ENCODE measurements at places on chromosomes 4 and X.

GRCh38 chrX:52277666-52278065 lies 91.2 kb upstream of the XAGE2 start:
- no peak for DNase-seq

- peak; percentile 1 for DNase-seq
Measured at GRCh38 chrX:121755541-121755940, 708.1 kb downstream of the GLUD2 start.

- no peak for DNase-seq
Measured at GRCh38 chr4:136691607-136692006, 840.7 kb downstream of the PCDH18 start.

DNA sequence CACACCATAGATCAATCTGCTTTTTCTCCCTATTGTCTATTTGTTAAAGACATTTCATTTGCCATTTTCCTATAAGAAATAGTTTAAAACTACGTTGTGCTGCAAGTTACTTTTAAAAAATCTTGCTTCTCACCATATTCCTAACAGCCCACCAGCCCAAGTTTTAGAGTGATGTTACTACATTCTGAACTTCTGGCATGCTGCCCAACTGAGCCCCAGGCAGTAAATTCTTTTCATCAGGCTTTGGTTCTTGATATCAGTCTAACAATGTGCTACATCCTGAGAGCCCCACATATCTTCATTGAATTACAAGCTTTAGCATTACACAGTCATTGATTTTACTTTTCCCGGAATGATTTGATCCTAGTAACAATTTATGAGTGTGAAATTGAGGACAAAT lies 283.8 kb upstream of the IL1RAPL1 start:
- DNase-seq, result no peak

DNA sequence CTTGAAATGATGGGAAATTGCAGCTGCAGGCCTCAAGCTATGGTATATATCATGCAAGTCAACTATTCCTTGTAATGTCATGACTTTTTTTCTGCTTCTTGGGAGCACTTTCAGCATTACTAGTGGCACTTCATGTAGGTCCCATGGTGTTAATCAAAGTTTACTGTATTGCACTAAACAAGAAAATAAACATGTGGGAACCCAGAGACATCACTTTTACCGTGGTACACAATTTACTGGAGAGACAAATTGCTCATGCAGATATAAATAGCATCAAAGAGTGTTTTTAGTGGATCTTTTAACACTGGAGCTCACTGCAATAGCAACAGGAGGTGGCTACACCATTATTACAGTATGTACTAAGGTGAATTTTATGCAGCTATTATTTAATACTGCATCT lies 79.2 kb downstream of the UNC5C start:
- no peak for DNase-seq

GRCh38 chrX:154696676-154697045 lies 43.3 kb upstream of the CTAG2 start:
- peak; percentile 40 for DNase-seq

GRCh38 chr4:37634180-37634579 lies 52.0 kb downstream of the RELL1 start:
- DNase-seq, result no peak

DNA sequence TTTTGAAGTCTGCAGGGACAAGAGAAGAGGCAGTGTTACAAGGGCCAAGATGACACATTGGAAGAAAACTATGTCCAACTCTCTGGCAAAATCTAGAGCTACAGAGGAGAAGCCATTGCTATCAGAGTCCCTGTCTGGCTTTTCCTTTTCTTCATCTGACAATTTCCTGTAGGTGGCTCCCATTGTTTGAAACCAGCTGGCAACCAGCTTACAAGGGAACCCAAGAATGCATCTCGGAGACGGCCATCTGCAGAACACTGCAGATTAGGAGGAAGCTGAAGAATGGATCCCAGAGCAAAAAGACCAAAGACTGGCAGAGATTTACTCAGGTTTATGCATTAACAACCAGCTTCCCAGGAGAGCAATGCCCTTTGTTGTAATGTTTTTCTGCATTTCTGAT lies 216.2 kb upstream of the CTSO start:
- DNase-seq, result peak; percentile 33

DNA sequence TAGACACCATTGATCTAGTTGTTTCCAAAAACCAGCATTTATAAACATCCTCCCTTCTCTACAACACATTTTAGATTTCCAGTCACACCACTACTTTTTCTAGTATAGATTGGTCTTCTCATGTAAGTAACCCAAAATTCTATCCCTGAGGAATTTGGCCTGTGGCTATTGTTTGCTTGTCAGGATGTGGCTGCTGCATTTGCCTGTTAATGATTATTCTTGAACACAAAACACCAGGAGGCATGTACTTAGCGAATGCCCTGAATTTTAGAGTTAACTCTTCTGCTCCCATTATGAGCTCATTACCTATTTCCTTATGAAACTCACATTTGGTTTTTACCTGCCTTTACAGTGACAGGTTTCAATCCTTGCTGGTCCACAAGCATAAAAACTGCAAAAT lies 102.0 kb upstream of the FSTL5 start:
- DNase-seq, result no peak

DNA sequence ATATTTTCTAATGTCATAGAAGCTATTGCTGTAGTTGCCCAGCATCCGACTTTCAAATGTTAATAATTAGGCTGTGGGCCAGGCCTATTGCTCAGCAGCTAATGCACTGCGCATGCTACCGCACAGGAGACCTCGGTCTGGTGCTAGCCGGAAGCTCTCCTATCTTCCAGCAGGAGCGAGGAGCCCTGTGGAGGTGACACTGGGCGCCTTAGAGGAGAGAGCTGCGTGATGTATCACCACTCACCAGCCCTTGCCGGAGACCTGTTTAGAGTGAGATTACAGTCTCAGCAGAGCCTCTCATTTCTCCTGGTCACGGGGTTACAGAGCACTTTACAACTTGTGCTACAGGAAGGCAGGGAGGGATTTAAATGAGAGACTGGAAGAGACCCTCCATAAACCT lies 31.1 kb upstream of the MID1IP1 start:
- DNase-seq, result no peak

GRCh38 chr4:165379678-165380064 lies 863 bp downstream of the CPE start:
- no peak for DNase-seq

DNA sequence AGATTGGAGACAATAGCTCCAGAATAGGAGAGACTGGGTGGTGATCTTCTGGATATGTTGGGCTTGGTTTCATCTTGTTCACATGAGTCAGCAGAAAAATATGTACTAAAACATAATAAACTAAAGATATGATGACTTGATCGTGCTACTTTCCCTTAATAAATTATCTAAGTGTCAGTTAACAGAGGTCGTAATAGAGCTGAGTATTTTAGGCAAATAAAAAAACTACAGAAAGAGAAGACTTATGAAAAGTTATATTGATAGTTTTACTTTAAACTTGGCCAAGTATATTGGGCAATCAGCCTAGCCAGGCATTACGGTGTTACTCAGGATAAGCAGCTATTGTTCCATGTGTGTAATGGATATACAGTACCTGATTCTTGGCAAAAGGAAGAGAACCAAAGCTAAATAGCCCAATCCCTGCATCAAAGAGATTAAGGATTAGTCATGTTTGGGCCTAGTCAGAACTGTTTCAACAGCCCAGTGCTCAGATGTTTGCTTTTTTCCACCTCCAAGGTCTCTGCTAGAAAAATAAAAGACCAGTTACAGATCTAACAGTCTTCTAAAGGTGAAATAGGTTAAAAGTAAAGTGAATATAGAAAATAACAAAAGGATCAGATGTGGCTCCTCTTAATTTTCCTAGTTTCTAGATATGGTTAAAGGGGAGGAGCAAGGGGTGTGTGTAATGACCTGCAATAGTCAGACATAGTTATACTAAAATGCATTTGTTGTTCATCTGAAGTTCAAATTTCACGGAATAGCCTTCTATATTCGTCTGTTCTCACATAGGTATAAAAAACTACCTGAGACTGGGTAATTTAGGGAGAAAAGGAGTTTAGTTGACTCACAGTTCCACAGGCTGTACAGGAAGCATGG lies 262.6 kb downstream of the ADGRL3 start:
- DNase-seq, result peak; percentile 64

DNA sequence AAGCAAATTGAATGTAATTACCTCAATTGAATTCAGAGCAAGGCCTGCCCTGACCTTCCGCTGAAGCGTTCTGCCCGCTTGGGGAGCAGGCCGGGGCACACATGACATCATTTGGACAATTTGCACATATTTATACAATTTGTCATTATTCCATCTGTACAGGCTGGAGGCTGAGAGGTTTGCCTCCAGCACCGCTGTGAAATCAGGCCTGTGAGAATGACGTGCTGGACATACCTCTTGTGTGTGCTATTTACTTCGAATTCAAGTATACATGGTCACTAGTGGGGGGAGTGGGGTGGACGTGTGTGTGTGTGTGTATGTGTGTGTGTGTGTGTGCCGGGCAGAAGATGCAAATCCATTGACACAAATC lies 285.6 kb downstream of the SHOX start:
- no peak for DNase-seq

- no peak for DNase-seq
Measured at GRCh38 chr4:2871911-2872310, 28.3 kb downstream of the ADD1 start.

DNA sequence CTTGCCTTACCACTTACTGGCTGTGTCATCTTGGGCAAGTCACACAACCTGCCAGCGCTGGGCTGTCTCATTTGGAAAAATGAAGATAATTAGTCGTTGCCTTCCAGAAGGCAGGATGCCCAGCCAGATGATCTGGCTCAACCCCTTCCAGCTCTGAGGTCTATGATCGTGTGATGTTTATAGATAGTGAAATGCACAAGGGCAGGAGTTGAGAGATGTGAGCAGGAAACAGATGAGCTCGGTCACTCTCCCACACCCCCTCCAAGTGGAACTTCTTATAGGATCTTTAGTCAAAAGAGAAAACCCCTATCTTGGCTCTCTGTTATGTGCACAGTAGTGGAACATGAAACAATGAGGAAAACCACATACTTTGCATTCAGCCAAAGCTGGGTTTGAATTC lies 336.8 kb upstream of the PPARGC1A start:
- DNase-seq, result peak; percentile 3

- DNase-seq, result no peak
Measured at GRCh38 chrX:76555816-76556215, 128.3 kb downstream of the MAGEE1 start.

DNA sequence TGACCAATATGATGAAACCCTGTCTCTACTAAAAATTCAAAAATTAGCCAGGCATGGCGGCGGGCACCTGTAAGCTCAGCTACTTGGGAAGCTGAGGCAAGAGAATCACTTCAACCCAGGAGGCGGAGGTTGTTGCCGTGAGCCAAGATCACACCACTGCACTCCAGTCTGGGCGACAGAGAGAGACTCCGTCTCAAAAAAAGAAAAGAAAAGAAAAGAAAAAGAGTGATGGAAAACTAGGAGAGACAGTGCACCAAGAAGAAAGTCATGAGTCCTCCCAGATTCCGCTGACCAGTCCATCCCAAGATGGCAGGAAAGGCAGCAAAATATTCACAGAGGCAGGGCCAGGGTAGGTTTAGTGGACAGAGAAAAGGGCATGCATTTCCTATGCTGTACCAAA lies 226.9 kb downstream of the ASMT start:
- no peak for DNase-seq

DNA sequence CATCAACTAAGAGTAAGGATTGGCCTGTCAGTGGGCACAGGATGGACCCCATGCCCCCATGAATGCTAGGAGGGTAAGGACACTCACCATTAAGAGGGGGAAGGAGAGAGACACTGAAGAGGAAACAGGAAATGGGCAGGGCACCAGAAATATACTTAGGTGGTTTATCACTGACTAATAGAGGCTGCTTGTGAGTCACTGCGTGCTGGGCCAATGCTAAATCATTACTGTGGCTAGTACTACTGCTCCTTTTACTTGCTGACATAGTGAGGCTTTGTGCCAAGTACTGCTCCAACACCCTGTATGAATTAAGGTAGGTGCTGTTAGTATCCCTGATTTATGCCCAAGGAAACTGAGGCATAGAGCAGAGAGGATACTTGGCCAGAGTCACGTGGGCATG lies 130.4 kb upstream of the FRMPD4 start:
- DNase-seq, result peak; percentile 84

GRCh38 chr4:184643731-184644130 lies 5.5 kb downstream of the CASP3 start:
- DNase-seq, result no peak

- no peak for DNase-seq
Measured at GRCh38 chr4:170088716-170089115, 1.0 kb downstream of the AADAT start.

- no peak for DNase-seq
Measured at GRCh38 chr4:32645653-32646052, 1925.5 kb downstream of the PCDH7 start.

- no peak for DNase-seq
Measured at GRCh38 chrX:120334603-120335002, 23.3 kb upstream of the TMEM255A start.

DNA sequence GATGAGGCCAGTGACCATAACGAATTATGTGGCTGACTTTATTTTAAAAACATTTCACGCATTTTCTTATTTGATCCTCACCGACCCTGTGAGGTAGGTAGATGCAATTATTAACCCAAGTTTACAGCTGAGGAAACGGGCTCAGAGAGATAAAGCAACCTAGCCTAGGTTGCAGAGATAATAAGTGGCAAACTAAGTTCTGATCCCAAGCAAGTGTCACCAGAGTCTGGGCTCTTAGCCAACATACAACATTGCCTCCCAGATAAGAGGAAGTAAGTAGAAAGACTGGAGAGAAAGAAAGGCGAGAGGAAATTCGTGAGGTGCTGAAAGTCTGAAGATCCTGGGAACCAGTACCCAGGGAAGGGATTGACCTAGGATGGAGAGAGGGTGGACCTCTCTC lies 77.4 kb upstream of the GPR50 start:
- DNase-seq, result no peak

DNA sequence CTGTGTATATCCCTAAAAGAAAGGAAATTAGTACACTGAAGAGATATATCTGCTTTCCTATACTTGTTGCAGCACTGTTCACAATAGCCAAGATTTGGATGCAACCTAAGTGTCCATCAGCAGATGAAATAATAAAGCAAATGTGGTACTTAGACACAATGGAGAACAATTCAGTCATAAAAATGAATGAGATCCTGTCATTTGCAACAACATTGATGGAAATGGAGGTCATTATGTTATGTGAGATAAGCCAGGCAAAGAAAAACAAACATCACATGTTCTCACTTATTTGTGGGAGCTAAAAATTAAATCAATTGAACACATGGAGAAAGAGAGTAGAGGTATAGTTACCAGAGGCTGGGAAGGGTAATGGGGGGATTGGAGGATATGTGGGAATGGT lies 611.9 kb downstream of the STPG2 start:
- DNase-seq, result no peak

GRCh38 chr4:25811374-25811690 lies 51.5 kb downstream of the SEL1L3 start:
- DNase-seq, result peak; percentile 54

DNA sequence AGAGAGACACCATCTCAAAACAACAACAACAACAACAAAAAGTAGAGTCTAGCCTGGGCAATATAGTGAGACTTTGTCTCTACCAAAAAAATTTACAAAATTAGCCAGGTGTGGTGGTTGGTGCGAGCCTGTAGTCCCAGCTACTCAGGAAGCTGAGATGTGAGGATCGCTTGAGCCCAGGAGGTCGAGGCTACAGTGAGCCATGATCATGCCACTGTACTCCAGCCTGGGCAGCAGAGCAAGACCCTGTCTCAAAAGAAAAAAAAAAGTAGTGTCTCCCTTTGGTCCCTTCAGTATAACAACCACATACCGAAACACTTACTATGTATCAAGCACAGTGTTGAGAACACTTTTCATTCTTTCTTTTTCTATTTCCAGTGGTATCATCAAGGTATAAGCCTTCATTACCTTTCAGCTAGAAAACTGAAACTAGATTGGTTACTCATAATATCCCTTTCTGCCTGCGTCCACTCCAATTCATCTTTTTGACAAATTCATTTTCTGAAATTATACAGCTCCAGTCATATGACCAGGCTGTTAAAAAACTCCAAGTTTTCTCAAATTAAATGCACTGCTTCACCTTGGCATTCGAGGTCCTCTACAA lies 54.1 kb downstream of the RPS6KA3 start:
- no peak for DNase-seq
